ENCODE measurements at places on chromosomes 4 and X. TPM values are rescaled to one million over a fixed set of nuclear protein-coding genes. Genes with fewer than 3 reads are reported as not detected.

GAGE12F gene
- total RNA-seq, result not detected

DLG3 gene
- 15.7 TPM for total RNA-seq

C4orf36 gene
- 2.3 TPM for total RNA-seq

MTMR1 gene
- 16.1 TPM for total RNA-seq

CTAG1B gene
- not detected for total RNA-seq

CLNK gene
- total RNA-seq, result not detected

NWD2 gene
- total RNA-seq, result not detected

TMPRSS11B gene
- not detected for total RNA-seq

CYSLTR1 gene
- total RNA-seq, result 1.0 TPM

WNK3 gene
- total RNA-seq, result 0.84 TPM

AREG gene
- 13.6 TPM for total RNA-seq

IL2RG gene
- total RNA-seq, result 20.7 TPM

FAM9C gene
- not detected for total RNA-seq

TCEAL7 gene
- 0.78 TPM for total RNA-seq

XAGE5 gene
- not detected for total RNA-seq

KLB gene
- total RNA-seq, result 1.0 TPM

NAA10 gene
- 116 TPM for total RNA-seq

MUC7 gene
- not detected for total RNA-seq

IL13RA1 gene
- total RNA-seq, result 83.3 TPM

FHL1 gene
- total RNA-seq, result 426 TPM

UBQLN2 gene
- 29.4 TPM for total RNA-seq

NDUFA1 gene
- total RNA-seq, result 74.9 TPM

TCEAL9 gene
- total RNA-seq, result 34.6 TPM

FAM47A gene
- not detected for total RNA-seq
